ENCODE measurements at places on chromosomes 7 and 10.
A peak's percentile ranks its signal among the peaks of the same experiment; 100 is the strongest.

DNA sequence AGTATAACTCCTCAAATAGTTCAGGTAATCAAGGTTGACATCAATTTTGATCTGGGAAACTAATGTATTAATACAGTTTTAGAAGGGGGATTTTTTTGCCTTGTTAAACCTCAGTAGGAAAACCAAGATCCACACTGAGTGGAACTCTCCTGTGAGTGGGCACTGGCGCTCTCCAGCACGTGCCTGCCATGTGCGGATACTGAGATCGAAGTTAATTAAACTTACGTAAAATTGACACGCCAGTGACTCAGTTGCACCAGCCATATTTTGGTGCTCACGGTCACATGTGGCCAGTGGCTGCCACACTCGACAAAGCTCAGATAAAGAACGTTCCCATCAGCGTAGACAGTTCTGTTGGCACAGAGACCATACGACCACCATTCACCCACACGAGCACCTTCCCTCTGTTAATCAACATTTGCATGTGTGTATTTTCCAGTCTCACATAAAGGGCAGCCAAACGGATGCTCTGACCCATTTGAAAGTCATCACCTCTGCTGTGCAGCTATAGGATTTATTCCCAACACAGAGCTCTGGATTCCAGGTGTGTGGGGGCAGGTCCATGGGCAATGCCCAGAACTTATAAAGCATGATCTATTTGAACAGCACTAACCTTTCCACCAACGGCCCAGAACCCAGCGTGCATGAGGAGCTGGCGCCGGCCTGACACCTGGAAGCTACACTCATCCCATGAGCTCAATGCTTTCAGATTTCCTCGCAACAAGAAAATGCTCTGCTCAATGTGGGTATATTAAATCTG, 77.7 kb downstream of the VIPR2 start:
- no peak for DNase-seq

- no peak for DNase-seq
These were observed 65.8 kb upstream of the CHST15 start for GRCh38 chr10:124159153-124159552.

DNA sequence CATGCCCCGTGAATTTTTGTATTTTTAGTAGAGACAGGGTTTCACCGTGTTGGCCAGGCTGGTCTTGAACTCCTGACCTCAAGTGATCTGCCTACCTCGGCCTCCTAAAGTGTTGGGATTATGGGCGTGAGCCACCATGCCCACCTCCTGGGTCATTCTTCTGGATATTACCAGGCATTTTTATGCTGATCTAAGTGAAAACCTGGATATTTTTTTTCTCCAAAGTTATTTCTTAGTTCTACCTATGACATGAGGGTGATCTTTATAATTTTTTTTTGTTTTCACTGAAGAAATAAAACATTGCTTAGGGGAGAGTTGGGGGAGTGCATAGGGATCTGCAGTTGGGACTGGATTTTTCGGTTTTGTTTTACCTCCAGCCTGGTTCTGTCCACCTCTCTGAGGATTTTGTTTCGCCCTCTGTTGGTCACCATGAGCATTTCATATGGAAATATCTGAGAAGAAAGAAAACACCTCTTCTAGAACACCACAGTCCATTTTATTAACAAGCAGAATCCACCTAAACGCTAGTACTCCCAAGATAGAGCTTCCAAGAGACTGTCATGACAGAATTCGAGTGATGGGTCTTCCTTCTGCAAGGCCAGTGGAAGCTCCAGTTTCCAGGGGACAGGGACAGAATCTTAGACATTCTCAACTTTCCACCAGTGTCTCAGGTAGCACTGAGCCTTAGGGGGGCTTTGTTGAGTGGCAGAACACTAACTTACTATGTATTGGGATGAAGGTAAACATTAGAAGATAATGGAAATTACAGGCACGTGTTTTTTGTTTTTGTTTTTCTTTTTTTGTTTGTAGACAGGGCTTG, 33.4 kb upstream of the AFAP1L2 start:
- no peak for DNase-seq

DNA sequence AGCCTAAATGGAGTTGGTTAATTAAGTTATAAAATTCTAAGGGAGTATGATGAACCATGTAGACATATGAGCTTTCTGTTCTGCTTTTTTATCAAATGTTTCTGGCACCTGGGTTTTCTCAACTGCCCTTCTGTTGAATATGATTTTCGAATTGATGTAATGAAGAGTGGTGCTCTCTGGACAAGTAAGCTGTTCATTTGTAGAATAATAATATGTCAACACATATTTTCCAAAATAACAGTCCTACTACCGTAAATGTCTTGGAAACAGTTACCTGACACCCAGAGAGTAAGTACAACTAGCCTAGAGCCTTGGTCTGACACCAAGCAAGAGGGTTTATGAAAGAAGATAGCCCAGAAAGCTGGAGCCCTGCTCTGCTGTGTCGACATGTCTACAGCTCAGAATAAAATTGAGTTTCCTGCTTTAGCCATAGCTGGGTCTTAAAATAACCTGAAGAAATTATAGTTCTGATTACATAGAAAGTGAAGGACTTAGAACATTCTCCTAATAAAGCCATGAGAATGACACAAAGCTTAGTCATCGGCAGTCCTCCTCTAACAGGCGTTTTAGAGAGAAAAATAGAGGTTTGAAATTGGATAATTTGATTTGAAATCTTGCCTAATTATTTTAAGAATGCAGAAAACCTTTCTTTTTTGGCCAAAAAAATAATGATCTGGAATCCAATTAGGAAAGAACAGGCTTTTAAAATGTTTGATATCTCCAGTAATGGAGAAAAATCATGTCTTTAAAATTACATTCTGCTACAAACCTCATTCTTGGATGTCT, 25.1 kb downstream of the HDAC9 start:
- DNase-seq, result peak; percentile 36

- DNase-seq, result no peak
These were observed 290.8 kb upstream of the COBL start for GRCh38 chr7:51607447-51607846.

DNA sequence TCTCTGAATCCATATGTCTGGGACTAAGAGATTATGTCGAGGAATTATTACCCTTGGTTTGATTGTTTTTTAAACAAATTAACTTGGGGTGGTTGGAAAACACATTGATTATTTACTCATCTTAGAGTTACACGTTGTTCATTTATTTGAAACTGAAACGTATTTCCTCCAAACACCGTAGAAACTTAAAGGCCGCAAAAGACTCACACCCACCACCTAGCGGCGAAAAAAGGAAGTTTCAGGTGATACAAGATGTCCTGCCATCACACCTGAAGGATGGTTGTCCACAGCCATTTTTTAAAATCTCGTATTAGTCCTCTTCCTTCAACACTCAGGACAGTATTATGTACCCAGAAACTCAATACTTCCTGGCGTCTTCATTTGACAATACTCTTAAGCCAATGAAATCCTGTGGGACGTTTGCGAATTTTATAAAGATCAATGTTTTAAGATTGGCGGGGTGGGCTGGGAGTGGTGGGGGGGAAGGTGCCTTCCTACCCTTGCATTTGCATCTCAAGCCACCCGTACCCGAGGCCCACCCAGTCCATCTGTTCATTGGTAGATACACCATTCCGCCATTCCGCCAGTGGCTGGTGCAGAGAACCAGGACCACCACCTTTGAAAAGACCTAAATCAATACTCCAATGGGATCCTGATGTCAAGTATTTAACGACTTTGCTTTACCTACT, 1.4 kb upstream of the LCOR start:
- DNase-seq, result peak; percentile 30

GRCh38 chr7:74106846-74107245, 23.2 kb downstream of the LIMK1 start:
- DNase-seq, result no peak

GRCh38 chr10:35185260-35186034, 58.8 kb downstream of the CREM start:
- DNase-seq, result no peak

DNA sequence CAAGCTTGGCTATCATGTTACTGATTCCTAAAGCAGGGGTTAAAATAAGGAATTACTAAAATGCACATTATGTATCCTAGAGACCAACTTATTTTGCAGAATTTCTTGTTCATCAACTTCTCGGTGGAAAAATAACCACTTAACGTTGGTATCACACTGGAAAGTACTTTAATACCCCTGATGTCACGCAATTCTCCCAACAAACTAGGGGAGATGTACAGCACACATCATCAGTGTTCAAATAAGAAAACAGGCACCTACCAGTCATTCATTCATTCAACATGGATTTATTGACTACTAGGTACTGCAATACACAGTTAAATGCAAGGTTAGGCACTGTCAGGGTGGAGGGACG, 648 bp downstream of the HUS1 start:
- DNase-seq, result no peak

DNA sequence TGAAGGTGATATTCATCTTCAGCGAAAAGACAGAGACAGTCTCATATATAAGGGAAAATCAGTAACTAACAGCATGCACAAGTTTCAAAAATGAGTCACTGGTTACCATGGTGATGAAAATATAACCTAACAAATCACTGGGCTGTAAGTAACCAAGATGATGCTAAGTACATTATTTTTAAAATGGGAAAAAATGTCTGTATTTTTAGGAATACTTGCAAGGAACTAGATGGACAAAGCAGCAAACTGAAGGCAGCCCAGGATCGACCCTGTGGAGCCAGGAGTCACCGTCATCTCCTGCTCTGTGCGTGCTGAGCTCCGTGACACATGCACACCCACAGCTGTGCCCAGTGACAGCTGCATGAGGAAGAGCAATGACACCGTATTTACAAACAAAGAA, 137.3 kb downstream of the ELMO1 start:
- no peak for DNase-seq

GRCh38 chr10:14271621-14272020, 59.1 kb downstream of the FRMD4A start:
- no peak for DNase-seq

- no peak for DNase-seq
These were observed 62.5 kb upstream of the LEP start for GRCh38 chr7:128178611-128179010.

- DNase-seq, result no peak
These were observed 54.5 kb downstream of the LRRTM3 start for GRCh38 chr10:66980246-66980815.

DNA sequence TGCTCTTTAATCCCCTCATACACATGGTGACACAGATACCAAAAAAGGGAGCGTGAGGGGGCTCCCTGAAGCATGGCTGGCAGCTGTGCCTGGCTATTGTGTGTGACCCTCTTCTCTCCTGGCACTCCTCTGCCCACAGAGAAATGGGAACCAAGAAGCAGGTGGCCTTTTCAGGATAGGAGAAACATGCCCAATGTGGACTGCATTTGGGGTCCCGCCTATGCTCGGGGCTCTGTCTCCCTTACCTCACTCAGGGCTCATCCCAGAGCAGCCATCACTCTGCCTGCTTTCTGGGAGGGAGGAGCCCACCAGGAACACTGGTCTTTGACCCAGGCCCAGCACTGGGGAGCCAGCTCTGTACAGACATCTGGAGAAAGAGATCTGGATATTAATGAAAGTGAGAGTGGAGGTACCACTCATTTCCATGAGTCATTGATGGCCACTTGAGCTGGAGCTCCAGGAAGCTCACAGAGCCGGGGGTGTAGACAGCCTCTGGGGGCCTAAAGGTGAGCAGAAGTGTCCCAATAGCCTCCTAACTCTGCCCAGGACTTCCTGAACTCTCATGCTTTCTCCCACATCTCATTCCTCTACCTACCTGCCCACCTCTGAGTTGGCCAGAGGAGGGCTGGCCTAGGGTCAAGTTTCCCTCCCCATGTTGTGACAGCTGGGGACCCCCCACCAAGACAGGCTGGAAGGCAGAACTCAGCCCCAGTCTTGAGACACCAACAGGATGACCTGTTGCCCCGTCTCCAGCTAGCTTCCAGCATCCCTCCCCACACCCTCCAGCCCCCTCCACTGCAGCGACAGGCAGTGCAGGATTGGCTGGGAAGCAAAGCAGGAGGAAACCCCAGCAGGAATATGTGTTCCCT, 42.6 kb downstream of the DRGX start:
- DNase-seq, result no peak

DNA sequence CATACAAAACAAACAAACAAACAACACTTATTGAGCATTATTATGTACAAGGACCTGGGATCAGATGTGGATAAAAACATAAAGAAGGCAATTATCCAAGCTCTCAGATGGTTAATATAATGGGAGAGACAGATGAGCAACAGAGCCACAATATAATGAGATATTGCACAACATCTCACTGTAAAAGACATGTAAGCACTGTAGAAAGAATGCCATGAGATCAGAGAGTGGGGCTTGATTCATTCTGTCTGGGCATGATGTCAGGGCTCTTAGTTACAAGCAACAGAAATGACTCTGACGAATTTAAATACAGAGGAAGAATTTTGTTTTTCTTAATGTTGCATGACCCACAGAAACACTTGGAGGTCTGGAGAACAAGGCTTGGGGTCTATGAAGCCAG, 164.7 kb upstream of the PLXDC2 start:
- peak; percentile 85 for DNase-seq

DNA sequence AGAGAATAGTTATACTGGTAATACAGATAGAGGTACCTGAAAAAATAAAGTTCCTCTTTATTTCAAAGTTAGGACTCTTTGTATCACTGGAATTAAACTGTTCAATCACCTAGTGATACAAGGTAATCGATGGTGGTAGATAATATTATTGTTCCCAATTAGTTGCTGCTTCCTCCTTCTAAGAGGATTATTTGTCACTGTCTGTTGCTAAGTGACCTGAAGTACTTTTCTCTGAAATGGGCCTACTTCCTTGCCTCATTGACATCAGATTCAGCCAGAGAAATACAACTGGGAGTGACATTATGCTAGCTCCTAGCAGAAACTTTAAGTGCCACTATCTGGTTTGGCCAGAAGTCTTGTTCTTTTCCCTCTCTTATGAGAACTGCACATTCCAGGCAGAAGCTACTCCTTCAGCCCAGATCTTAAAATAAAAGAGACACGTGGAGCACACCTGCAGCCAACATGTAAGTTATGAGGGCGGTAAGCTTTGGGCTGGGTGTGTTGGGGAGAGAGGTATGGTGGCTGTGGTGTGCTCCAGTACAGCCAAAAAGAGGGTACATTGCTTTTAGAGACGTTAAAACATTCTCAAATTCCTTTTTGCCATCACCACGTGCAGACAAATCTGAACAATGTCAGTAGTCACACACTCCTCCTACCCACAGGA, 54.8 kb downstream of the MINDY3 start:
- no peak for DNase-seq

- no peak for DNase-seq
These were observed 173.2 kb upstream of the MTPN start for GRCh38 chr7:136150311-136150710.
